ENCODE measurements at places on chromosomes 4 and X.
A peak's percentile ranks its signal among the peaks of the same experiment; 100 is the strongest.

GRCh38 chr4:175671491-175671934 lies 140.6 kb downstream of the GPM6A start:
- DNase-seq: peak; percentile 12

DNA sequence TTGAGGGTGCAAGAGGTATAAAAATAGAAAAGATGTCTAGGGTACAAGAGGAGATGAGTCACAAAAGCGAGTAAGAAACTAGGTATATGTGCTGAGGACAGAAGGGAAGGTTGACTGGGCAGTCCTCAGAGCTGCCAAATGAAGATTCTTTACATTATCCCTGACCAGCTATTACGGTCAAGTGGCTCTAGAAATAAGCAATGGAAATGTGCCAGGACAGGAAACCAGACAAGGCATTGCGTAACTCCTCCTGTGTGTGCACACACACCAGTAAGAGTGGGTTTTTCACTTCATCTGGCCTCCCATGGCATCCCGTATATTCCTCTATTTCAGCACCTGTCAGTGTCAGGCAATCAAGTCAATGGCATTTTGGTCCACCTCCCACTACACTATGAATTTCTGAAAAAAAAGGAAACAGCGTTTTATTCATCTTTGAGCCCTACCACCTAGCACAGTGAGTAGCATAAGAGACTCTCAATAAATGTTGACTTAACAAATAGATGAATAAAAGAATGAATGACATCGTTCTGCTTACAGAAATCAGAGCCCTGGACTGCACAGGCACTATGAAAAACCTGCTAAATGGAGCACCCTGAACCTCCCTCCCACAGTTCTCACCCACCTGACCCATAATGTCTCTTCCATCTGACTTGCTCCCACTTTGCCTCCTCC lies 62.6 kb upstream of the KLF3 start:
- DNase-seq: peak; percentile 49

DNA sequence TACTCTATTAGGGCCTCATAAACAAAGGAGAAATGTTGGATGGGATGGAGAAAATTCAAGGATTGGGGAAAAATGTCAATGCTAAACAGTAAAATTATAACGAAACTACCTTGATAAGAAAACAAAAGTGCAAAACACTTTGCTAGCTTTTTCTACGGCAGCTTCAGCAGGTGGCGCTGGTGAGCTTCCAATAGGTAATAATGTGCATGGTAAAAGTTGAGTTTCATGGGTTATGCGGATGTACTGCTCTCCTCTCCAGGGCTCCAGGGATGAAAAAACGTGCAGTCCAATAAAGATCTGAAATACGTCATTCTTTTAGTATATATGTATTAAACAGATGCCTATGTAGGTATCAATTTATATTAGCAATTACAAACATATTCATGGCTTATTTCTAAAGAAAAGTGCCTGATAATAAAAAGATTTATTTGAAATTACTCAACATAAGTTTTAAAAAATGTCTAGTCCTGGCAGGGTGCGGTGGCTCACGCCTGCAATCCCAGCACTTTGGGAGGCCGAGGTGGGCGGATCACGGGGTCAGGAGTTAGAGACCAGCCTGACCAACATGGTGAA lies 239.6 kb downstream of the GRXCR1 start:
- peak; percentile 66 for DNase-seq

- no peak for DNase-seq
Measured at GRCh38 chr4:164790249-164790648, 36.3 kb downstream of the SMIM31 start.

- DNase-seq: peak; percentile 15
Measured at GRCh38 chrX:42832764-42833549, 55.0 kb upstream of the PPP1R2C start.

DNA sequence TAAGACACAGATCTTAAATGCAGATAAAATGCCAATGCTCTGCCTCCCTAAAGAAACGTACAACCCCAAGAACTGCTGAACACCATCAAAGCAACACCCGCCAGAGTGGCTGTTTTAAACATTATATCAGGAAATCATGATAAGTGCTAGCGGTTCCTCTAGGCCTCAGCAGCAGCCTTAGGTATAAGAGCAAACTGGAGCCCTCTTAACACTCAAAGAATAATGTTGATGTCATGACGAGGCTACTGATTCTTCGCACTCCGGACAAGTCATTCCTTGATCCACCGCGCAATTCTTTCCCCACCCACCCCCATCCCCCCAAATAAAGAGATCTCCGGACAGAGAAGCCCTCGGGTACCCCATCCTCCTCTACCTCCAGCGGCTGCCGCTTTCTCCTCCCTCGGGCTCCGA lies 507 bp downstream of the LIN54 start:
- DNase-seq: peak; percentile 43

- peak; percentile 35 for DNase-seq
Measured at GRCh38 chr4:113785781-113786180, 24.2 kb upstream of the CAMK2D start.

All from pons (tissue), 1 donor.